ENCODE measurements at places on chromosomes 4 and X.

DNA sequence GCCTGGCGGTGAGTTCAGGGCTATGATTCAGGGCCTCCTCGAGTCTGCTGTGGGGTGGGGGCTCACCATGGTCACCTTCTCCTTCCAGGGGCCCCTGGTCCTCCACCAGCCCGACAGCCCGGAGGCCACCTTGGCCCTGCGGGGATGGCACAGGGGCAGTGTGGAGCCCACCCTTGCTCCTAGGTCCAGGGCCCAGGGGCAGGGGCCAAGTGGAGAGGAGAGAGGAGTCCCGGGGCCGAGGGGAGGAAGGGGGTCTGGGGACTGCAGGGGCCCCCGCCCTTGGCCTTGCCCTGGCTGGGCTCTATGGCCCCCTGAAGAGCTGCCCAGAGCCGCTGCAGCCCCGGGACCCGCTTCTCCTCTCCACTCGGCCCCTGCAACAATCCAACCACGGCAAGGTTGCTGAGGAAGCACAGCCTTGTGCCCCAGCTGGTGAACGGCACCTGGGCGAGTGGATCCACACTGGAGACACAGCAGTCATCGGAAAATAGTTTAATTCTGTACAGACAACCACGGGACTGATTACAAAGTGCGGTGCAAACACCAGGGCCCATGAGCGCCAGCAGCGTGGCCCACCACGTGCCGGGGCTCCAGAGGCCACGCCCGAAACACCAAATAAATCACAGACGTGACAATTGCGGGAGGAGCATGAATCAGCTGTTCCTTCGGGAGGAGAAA is 23.0 kb upstream of the CPLX1 start:
- DNase-seq: no peak

DNA sequence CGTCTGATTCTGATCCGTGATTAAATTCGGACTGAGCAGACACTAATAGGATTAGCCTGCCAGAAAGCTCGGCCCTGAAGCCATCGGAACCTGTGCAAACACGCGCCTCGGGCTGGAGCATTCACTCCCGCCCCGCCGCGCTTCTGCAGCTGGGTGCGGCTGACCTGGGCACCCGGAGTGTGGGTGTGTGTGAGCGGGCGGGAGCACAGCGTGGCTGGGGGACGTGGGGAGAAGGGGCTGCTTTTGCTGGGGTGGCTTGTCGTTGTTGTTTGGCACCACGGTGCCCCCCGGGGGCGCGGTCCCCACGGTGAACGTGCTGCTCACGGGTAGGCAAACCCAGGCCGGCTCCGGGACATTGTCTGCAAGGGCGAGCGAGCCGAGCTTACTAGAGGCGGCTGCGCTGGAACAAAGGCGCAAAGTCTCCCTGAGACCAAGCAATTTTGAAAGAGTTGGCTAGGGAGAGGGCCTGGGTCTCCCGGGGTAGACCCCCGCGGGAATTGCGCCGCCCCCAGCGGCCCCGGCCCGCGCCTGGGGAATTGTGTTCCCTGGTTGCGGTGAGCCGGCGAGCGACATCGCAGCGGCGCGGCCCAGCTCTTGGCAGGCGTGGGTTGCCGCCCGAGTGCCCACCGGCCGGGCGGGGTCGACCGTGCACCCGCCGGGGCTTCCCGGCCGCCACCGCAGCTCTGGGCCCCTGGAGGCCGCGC is 1.4 kb downstream of the MAMLD1 start:
- no peak for DNase-seq

DNA sequence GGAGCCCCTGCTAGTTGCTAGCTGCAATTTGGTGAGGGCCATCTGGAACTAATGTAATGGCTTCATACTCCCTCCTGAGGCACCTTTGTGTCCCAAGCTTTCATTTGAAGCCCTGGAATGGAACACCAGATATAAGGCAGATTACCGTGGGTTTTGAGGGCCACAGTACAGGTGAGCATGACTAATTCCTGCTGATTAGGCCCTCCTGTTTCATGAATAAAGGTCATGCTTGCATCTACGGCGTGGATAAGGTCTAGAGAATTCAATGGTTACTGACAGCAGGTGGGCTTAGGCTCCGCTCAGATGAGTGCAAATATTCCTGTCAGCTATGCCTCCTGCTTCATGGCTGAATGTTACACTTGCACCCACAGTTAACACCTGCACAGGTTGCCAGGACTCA is 495.4 kb downstream of the NAP1L3 start:
- DNase-seq: no peak

DNA sequence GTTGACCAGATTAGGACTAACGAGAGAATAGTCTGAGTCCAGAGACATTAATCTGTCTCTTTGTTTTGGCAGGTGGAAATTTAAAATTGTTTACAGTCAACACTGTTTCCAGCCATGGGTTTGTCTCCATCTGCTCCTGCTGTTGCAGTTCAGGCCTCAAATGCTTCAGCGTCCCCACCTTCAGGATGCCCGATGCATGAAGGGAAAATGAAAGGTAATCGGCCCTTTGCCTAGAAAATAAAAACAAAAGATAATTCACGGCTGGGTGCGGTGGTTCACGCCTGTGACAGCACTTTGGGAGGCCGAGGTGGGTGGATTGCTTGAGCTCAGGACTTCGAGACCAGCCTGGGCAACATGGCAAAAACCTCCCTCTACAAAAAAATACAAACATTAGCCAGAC is 815 bp downstream of the HCCS start:
- DNase-seq: no peak

DNA sequence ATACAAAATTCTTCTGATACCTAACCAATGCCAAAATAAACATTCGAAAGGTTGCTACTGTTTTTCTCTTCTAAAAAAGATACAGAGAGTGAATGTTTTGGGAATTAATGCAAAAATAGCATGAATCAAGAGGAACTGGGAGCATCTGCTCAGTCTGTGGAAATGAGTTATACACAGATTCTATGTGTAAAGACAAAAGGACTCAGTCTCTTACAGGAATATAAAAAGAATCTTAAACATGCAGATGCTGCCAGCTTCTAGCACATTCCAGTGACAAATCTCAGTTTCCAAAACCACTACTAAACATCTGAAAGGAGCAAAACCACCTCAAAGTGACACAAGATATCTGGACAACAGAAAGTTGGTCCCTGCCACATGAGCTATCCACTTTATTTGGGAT is 55.0 kb downstream of the PAPSS1 start:
- DNase-seq: no peak

- no peak for DNase-seq
These were observed 2757.5 kb downstream of the PCDH7 start for GRCh38 chr4:33477715-33478114.

- DNase-seq: no peak
These were observed 908.1 kb downstream of the CCSER1 start for GRCh38 chr4:91035276-91035675.

- DNase-seq: no peak
These were observed 238.1 kb downstream of the BMPR1B start for GRCh38 chr4:94995684-94996394.

- DNase-seq: no peak
These were observed 24.5 kb upstream of the TSR2 start for GRCh38 chrX:54415534-54416350.

DNA sequence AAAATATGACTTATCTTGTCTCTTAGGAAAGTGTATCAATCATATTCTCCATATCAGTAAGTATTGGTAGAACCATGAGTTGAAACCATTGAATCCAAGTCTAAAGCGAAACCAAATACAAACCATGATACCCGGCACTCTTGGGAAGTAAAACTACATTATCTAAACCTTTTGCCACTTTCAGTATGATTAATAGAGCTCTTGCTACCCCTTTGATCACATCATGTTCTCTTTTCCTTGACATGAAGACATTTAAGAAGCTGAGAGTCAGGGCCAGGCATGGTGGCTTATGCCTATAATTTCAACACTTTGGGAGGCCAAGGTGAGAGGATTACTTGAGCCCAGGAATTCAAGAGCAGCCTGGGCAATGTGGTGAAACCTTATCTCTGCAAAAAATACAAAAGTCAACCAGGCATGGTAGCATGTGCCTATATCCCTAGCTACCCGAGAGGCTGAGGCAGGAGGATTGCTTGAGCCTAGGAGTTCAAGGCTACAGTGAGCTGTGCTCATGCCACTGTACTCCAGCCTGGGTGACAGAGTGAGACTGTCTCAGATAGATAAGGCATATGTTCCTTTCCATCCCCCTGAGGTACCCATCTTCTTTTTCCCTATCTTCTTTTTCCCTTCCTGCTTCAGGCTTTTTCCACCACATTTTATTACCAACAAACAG is 45.4 kb downstream of the CEP135 start:
- no peak for DNase-seq

DNA sequence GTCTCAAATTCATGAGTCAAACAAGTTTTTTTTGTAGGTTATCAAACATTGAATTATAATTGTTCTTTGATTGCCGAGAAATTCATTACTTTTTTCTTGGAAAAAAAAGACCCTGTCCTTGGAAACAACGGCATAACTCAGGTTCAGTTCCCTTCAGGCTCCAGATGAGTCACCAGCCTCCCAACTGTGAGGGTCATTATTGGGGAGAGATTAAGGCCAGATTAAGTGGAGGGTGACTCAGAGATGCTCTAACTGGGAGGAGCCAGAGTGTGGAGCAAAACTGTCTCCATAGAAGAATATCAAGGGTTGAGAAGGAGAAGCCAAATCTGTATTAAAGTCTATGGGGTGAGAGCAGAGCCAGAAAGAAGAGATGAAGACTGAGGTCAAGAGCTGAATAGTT is 9.6 kb downstream of the ADGRG4 start:
- DNase-seq: no peak

- DNase-seq: no peak
These were observed 31.5 kb downstream of the NOP14 start for GRCh38 chr4:2931512-2932301.

DNA sequence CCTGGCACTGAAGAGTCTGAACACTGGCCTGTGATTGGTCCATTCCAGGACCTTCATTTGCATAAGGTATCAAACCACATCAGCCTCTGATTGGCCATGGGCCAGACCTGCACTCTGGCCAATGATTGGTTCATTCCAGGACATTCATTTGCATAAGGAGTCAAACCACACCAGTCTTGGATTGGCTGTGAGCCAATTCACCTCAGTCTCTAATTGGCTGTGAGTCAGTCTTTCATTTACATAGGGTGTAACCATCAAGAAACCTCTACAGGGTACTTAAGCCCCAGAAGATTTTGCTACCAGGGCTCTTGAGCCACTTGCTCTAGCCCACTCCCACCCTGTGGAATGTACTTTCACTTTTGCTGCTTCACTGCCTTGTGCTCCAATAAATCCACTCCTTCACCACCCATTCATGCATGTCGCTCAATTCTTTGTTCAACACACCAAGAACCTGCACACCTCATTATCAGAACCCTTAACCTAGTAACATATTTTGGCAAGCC is 14.2 kb upstream of the HERC5 start:
- DNase-seq: no peak

DNA sequence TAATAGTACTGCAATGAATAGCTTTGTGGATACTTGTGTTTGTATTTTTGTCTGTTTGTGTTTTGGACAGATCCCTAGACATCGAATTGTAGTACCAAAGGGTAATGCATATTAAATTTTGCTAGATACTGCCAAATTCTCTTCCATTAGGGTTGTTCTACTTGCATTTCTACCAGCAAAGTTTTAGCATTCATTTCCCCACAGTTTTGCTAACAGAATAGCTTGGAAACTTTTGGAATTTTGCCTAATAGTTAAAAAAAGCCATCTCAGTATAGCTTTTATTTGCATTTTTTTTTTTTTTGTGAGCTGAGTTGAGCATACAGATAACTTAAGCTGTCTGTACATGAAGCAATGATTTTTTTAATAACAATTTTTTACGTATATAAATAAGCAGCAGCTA is 1084.9 kb downstream of the ADGRL3 start:
- DNase-seq: no peak

- no peak for DNase-seq
These were observed 8.2 kb upstream of the ZRSR2 start for GRCh38 chrX:15781961-15782699.

DNA sequence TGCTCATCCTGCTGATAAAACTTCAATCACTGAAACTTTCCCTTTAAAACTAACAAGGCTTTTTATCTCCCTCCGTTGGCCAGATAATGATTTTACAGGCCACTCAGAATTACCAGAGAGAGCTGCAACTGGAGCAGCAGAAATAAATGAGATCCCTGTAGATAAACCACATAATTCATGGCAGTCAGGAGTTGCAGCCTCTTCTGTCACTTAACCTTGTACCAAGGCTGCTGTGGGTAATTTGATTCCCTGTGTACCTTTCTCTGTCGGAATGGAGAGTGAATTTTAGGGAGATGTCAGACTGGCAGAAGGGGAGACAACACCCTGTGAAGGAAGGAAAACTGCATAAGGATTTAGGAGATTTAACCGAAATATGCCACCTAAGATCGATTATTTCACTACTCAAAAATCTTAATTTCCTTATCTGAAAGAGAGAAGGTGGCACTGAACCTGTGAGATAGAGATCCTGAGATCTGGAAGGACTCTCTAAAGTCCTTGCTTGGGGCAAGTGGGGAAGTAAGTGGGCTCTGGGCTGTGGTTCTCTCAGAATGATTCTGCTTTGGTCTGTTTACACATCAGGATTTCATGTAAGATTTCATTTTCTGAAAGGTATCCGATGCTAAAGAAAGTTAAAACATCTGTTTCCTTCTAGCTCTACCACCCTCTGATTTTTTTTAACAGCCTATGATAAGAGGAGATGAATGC is 14.3 kb upstream of the TSPAN5 start:
- no peak for DNase-seq

GRCh38 chr4:174999407-174999806 is 81.2 kb downstream of the ADAM29 start:
- no peak for DNase-seq

DNA sequence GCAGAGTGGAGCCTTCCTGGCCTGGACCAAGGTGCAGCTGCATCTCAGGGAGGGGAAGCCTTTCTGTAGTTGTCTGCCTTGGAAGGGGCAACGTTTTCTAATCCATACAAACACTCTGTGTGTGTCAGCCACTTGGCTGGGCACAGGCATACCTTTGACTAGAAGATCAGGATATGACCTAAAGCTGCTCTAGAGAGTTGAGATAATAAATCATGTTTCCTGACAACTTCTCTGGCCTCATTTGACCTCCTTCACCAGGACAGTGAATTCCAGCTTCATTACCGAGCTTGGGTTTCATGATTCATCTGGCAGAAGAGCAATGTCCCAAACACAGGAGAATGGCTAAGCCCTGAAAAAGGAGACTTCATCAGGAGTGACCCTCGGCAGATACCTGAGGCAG is 89.6 kb upstream of the KIT start:
- DNase-seq: no peak

DNA sequence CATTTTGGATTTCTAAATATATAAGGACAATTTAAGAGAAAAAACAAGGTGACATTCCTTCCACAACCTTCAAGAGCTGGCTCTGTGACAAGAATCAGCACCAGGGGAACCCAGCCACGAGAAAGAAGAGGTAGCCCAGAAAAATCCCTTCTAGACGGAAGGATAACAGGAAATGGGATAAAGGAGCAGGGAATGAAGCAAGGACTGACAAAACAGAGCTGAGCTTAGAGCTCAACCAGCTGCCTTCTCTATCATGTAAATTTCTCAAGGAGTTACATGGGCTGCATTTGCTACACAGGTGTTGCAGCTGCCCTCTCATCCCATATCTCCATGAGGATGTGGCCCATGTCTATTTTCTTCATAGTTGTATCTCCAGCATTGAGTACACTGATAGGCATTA is 154.2 kb upstream of the PRDX4 start:
- DNase-seq: no peak

GRCh38 chrX:44157858-44158257 is 184.7 kb upstream of the NDP start:
- DNase-seq: no peak

GRCh38 chrX:86133761-86134160 is 14.5 kb upstream of the DACH2 start:
- DNase-seq: no peak

GRCh38 chr4:119774840-119775239 is 146.2 kb upstream of the PDE5A start:
- no peak for DNase-seq

GRCh38 chr4:86543560-86544309 is 50.4 kb upstream of the PTPN13 start:
- DNase-seq: no peak
